Activated CD4-positive, alpha-beta T cell treated with anti-CD3 and anti-CD28 coated beads, Interleukin-2, amount 50 U/mL, for 4 hours (primary cell): ENCODE measurements at places on chromosomes 13 and 19.

DNA sequence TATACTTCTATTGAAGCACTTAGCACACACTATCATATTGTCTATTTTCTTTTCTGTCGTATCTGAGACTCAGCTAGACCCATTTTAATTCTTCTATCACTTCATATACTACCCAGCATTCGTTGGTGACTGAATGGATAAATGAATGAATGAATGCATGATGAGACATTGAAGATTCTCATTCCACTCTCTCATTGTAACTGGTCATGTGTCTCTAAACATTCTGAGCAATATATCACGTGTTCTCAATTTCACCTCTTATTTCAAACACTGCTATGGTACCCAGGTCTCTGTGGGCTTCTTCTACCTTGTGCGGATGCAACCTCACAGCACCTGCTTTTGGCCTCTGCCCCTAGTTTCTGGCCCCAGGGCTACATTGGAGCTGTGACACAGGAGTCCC, 65.2 kb upstream of the USPL1 start:
- no peak for DNase-seq

DNA sequence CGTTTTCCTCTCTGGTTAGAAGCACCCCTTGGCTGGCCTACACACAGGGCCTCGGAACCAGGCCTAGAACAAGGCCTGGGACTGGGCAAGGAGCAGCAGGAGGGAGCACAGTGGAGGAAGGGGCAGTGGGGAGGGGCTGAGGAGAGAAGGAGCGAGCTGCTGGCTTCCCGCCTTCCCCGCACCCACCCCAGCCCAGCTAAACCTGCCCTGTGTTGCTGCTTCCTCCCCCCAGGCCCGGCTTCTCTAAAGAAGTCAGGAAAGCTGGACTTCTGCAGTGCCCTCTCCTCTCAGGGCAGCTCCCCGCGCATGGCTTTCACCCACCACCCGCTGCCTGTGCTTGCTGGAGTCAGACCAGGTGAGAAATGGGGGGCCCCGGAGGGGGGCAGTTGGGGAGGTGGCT, 24.3 kb downstream of the LYL1 start:
- no peak for DNase-seq

- DNase-seq, result no peak
These were observed 201.6 kb downstream of the SLITRK5 start for GRCh38 chr13:87872813-87873212.

- DNase-seq, result no peak
These were observed 1.6 kb upstream of the ZNF567 start for GRCh38 chr19:36685835-36686234.

- DNase-seq, result no peak
These were observed 36.4 kb downstream of the ATP11A start for GRCh38 chr13:112726016-112726767.

GRCh38 chr19:23991170-23991569, 76.5 kb downstream of the ZNF726 start:
- no peak for DNase-seq

DNA sequence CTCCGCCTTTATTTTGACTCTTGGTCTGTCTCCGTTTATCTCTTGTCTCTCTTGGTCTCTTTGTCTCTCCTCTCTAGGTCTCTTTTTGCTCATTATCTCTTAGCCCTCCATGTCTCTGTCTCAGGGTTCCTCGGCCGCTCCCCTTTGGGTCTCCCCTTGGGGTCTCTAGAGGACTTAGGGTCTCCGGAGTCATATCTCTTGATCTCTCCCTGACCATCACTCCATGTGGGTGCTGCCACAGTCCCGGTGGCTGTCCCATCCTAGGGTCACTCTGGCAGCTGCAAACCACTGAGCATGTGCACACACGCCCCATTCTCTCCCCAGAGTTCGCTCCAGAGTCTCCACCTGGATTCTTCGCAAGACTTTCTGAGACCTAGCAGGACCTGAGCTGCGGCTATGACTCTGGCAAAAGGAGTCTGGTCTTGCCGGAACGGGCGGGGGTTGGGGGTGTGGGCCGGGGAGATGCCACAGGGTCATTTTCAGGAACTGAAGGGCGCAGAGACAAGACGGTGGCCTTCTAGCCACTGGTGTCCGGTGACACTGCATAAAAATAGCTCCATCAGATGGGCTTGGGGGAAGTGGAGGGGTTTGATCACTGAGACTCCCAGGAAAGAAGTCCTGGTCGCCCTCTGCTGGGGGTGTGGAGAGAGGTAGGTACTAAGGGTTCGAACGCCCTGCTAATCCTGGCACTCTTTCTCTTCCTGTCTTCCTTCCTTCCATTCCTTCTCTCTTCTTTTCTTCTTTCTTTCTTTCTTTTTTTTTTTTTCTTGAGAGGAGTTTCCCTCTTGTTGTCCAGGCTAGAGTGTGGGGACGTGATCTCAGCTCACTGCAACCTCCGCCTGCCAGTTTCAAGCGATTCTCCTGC, 1.2 kb upstream of the KCNA7 start:
- no peak for DNase-seq

- no peak for DNase-seq
These were observed 216 bp downstream of the SUGP2 start for GRCh38 chr19:19033176-19033425.

GRCh38 chr13:71399631-71400215, 467.3 kb downstream of the DACH1 start:
- no peak for DNase-seq

GRCh38 chr19:47093254-47093653, 20.3 kb downstream of the ZC3H4 start:
- DNase-seq, result no peak

DNA sequence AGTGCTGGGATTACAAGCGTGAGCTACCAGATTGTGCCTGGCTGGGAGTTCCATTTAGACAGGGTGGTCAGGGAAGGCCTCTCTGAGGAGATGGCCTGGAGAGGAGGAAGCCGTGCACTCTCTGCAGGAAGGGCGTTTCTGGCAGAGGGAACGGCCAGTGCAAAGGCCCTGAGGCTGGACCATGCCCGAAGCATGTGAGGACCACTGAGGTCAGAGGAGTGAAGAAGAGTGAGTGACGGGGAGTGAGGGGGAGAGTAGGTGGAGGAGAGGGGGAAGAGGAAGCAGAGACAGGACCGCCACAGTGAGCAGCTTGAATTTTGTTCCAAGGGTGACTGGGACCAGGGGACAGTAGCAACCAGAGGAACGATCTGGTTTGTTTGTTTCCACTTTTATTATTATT, 32.6 kb downstream of the CELF5 start:
- no peak for DNase-seq

GRCh38 chr13:34672631-34673030, 269.4 kb upstream of the NBEA start:
- DNase-seq, result no peak

GRCh38 chr13:77310161-77310560, 16.7 kb downstream of the MYCBP2 start:
- DNase-seq, result no peak

DNA sequence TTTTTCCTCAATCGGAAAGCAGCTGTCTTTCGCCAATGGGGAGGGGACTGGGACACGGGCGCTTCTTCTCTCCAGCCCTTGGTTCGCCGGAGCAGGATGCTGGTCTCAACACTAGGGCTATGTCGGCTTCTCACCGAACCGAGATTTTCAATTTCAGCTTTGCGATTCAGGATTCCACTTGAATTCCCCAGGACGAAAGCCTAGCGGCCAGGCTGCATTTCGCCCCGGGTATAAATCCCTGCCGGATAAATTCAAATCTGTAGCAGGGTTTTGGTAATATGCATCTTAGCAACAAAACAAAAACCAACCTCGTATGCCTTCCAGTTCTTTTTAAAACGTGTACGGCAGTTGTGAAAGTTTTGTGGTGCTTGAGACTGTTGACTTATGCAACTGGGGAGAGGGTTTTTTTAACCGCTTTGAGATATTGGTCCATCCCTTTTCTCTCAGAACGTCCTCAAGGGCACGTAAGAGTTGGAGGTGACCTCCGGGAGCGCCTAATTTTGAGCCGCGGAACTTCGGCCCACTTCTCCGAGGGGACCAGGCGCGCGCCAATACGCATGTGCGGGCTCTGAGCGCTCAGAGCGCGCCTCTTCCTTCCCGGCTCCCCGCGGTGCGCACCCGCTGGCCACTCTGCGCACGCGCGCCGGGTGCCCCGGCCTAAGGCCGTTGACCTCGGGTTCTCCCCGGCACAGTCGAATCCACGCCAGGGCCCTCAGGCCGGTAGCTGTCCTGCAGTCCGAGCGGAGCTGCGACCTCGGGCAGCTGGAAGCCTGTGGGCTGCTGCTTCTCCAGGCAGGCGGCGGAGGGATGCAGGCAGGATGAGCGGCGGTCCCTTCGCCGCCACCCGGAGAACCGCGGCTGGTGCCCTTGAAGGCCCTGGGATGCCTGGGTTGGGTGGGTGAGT, 7.6 kb downstream of the POU4F1 start:
- DNase-seq, result no peak

DNA sequence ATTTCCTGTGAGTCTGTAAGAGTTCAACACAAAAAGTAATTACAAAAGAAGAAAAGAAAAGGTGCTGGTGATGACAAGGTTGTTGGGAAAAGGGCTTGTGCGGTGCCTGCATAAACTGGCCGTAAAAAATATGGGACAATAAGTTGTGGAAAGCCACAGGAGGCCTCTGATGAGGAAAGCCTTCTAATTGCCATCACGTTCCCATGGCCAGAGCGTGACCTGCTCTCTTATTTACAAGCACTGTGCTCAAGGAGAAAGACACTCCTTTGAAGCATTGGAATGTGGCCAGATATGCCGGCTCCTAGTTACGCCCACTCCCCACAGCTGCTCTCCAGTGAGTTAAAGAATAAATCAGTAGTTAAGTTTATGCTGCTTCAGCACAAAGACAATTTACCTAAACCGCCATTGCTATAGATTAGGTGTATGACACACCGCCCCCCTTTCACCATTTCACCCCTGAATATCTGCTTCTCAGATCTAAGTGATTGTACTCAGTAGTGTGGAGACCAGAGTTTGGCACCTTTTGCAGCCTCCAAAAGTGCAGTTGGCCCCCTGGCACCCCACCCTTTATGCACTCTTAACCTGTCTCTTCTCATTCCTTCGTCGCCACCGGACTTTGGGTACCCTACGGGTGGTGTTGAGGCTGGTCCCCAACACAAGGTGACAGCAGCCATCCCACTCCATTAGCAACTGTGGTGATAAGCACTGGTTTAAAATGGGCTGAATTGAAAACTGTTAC, 8.1 kb upstream of the PGLYRP1 start:
- no peak for DNase-seq

DNA sequence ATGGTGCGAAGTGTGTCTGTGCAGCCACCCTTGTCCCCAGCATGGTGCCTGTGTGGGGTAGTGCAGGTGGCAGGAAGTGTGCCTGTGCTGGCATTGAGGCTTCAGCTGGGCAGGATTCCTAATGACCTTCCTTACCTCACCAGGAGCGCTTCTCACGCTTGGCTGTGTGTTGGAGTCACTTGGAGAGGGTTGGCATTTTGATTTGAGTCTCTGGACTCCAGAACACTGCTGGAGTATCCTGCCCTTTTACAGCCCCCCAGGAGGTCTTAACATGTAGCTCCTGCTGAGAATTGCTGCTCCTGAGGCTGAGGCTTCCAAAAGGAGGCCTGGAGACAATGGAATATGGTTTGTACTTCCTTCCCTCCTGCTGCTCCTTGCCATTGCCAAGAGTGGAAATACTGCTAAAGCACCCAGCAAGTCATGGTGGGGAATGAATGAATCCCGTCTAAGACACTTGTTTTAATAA, 87.1 kb downstream of the ARHGEF7 start:
- no peak for DNase-seq
